ENCODE measurements at places on chromosomes 3 and 15. TPM values are rescaled to one million over a fixed set of nuclear protein-coding genes. Genes with fewer than 3 reads are reported as not detected.

DNA sequence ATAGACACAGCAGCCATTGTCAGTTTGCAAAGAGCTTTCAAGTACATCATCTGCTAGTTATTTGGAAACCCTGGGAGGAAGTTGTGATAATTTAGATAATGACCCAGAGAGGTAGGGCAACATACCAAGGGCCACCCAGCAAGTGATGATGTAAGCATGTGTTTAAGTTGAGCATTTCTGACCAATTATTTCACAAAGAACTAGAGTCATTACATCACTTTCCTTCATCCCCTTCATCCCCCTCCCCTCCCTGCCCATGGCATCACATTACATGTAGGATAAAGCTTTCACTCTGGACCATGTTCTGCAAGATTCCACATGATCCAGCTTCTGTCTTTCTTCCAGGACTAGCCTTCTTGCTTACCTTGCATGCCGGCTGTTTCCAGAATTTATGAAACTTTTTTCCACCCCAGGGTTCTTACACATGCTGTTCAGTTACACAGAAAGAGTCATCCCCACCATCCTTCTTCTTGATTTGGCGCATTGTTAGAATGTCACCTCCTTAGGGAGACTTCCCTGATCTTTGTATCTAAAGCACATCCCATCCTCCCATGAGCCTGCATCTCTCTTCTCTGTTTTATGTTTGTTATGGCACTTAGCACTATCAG is 71.3 kb downstream of the PTPRG start:
- DNase-seq = no peak

DNA sequence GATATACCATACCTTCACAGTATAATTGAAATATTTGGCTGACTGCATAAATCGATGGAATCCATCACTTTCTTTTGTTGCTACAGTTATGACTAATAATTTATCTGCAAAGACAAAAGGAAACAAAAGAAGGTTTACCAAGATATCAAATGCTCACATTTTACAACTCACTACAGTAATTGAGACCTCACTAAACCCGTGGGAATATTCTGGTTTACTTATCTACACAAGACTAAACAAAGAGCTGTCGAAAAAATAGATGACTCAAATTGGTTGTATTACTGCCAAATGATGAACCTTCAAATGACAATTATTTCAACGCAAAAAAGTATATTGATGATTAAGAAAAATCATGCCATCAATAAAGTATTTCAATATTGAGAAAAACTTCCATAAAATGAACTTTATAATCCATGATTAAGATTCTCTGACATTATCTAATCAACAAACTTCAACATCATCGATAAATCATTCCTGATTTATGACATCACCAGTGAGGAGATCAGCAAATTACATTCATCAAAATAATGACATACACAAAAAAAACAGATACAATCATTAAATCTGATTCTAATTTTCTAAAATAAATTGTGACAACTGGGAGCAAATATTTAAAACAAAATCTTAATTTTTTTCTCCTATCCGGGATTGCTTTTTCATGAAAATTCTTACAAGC is 36.7 kb downstream of the PLOD2 start:
- DNase-seq = no peak

DNA sequence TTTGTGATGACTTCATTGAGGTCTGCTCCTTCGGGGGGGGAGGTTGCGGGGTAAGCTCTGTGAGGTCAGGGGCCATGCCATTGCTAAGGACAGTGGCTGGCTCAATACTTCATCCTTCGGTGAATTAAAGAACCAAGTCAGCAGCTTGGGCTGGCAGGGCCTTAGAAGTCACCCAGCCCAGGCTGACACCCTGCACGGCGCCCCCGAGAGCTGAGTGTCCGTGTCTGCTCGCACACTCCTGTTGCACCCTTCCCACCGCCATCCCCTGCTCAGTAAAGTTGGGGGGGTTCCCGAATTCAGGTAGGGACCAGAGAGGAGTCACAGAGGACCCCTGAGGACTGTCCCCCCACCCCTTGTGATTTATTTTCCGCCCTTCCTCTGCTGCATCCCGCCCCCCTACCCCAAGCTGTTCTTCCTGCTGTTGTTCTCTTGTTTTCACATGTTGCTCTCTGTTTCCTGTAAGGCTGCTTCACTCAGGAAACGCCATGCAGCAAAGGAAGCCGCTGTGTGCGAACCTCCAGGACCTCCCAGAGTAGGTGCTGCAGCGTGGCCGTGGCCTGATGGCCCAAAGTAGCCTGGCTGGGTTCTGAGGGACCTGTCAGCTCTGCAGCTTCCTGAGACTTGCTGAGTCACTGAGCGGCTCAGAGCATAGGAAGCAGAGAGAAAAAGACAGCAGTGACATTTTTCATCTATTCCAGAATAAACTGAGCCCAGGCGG is 14.4 kb downstream of the EFCC1 start:
- DNase-seq = peak; percentile 39

Gene NTRK3
- total RNA-seq = 2.6 TPM

- no peak for DNase-seq
Observed at GRCh38 chr3:134840459-134840858, 45.4 kb downstream of the EPHB1 start.

Gene GABRA5
- not detected for total RNA-seq

- DNase-seq = no peak
Observed at GRCh38 chr3:53665608-53666425, 171.4 kb downstream of the CACNA1D start.

Gene NOX5
- total RNA-seq = not detected

DNA sequence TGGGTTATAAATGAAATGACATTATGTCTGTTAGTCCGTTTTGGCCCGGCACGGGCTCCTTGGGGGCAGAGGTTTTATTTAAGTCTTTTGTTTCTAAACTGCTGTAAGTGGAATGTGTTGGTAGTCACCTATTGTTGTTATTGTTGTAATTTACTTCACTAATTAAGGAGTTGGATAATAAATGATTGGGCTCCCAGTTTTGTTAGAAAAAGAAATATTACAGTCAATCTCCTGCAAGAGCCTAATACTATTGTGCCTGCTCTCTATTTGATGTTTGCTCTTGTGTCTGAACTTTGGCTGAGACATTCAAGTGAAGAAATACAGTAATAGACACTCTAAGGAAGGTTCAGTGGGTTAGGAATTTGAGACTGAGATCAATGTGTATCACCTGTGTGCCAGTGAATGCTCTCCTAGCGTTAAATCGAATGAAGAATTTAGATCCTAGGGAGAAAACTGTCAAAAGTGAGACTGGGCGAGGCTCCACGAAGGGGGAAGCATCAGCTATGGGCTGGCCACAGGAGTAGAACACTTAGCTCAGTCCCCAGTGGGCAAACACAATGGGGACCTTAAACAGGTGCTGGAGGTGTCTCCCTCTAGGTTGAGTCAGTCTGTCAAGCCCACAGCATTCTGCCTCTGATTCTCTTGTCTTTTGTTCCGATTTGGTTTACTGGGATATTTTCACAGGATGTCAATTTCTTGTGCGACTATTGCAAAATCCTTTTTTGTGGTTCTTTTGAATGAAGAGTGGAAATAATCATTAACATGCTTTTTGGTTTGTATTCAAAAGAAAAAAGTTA is 1.2 kb downstream of the ROBO2 start:
- DNase-seq = no peak

DNA sequence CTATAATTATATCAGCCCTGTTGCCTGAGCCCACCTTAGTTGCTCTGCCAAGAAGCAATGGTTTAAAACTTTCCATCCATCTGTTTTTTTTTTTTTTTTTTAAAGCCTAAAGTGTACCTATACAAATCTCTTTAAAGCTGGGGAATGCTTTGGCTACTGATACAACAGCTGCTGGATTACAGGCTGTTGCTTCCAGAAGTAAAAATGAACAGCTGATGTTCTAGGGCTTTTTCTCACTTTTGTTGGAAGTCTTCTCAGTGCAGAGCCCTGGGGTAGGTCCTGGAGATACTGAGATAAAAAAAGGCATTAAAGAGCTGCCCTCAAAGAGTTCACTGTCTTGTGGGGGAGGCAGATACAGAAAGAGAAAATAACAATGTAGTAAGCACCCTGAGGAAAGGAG is 218.1 kb downstream of the NLGN1 start:
- DNase-seq = no peak

Gene NR1I2
- 96.7 TPM for total RNA-seq

GRCh38 chr3:152416808-152417580 is 148.3 kb downstream of the MBNL1 start:
- DNase-seq = no peak

DNA sequence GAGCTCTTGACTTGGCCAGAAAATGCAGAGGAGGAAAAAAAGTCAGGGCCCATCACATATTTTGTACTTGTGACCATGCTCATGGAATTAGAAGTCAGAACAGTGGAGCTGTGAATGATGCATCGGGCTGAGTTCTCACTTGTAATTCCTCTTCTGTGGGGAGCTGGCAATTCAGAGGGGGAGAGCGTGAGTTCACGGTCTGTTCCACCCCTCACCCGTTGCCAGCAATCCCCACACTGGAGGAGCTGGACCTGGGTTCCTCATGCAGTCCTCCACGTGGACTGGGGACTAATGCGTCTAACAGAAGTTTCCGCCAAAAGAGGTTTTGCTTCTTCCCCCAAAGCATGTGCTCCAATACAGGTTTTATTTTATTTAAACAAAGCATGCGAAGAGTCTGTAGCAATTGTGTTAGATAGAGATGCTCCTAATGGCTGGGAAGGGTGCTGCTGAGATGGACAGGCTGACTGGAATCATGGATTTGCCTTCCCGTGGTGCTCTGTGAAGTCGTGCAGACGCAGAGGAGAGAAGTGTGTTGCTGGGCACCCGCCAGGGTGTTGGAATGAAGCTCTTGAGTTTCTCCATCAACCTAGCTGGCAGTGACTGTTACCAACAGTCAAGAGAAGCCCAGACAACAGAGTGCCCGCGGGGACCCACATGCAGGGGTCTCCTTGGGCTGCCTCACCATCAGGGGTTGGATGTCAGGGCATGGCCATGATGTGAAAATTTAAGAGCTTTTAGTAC is 77.4 kb upstream of the PCSK6 start:
- DNase-seq = no peak

GRCh38 chr3:36227980-36228379 is 152.3 kb upstream of the STAC start:
- no peak for DNase-seq

DNA sequence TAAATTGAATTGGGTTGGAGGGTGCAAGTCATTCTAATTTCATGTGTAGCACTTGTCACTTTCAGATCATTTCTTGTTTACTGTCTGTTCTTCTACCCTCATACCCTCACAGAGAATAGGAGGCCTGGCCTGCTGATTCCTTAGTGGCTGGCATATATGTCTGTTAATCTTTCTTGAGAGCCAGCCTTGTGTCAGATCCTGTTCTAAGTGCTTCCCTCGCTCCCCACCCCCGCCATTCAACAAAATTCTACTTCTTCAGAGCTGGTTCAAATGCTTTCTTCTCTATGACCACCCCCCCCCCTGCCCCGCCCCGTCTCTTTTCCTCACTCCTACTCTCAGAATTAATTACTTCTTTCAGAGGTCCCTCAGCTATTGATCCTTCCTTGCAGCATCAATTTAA is 1.5 kb upstream of the U2SURP start:
- no peak for DNase-seq

GRCh38 chr3:62238003-62238402 is 135.3 kb downstream of the FEZF2 start:
- no peak for DNase-seq

- DNase-seq = no peak
Observed at GRCh38 chr3:158430448-158430847, 140.5 kb upstream of the MLF1 start.

DNA sequence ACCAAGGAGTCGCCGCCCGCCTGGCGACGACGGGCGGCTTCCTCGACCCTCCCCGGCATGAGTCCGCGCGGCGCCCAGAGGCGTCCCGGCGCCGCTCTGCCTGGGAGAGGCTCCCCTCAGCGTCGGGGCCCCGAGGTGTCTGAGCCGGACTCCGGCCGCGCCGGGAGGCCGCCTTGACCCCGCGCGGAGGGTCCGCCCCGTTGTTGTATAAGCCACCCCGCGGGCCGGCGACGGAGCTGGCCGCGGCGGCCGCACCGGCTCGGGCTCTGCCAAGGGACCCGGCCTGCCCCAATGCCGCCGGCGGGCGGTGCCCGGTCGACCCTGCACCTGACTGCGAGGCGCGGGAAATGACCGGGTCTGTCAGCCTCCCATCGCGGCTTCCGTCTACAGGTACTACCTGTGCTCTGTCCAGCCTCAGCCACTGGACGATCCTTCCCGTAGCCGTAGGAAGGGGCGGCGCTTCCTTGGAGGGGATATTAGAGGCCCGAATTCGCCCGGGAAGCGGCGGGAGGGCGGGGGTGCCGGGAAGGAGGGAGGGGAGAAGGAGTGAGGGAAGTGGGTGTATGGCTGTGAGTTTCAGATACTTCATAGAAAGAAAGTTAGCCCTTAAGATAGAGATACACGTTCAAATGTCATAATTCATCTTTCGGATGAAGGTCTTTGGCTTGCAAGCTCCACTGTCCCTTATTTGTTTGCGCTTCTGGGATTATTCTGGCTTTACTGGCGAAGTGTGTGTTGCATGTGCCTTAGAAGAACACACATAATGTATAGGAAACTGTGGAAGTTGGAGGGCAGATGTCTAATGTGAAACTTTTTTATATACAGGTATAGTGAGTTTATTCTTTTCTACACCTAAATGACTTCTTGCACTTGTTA is 620 bp downstream of the ABHD5 start:
- peak; percentile 82 for DNase-seq

Data from transverse colon (tissue), 4 donors.